CD8-positive, alpha-beta memory T cell (primary cell): ENCODE measurements at places on chromosomes 13 and 19. TPM values are rescaled to one million over a fixed set of nuclear protein-coding genes. Genes with fewer than 3 reads are reported as not detected.
A peak's percentile ranks its signal among the peaks of the same experiment; 100 is the strongest.

TNFSF13B gene
- total RNA-seq: 1.2 TPM

RGL3 gene
- total RNA-seq: not detected

PGLYRP1 gene
- total RNA-seq: not detected

ZNF543 gene
- 9.3 TPM for total RNA-seq

DNA sequence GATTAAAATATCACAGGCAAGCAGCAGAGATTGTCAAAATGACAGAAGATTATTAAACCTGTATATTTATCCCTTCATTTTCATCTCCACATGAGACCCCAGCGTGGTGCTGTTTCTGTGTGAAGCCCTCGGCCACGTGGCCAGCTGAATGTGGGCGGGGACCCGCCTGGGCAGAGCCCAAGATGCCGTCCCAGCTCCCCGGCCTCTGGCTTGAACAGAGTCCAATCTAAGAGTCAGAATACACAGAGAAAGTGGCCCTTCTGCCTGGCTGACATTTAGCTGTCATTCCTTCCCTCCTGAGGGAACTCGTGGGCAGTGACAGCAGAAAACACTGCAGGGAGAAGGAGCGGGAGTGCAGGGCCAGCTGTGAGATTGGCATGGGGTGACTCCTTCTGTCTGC, 34.9 kb upstream of the UQCRFS1 start:
- peaks cover 3% of the 10 kb centered on the region for H3K27me3 ChIP-seq

GRCh38 chr13:46296115-46296822, 84.5 kb downstream of the LRRC63 start:
- no peaks in the 10 kb centered on the region for H3K36me3 ChIP-seq
- H3K4me3 ChIP-seq: peak overlapping the region; percentile 11
- DNase-seq: no peak
- H3K27ac ChIP-seq: peak overlapping the region; percentile 43

DNA sequence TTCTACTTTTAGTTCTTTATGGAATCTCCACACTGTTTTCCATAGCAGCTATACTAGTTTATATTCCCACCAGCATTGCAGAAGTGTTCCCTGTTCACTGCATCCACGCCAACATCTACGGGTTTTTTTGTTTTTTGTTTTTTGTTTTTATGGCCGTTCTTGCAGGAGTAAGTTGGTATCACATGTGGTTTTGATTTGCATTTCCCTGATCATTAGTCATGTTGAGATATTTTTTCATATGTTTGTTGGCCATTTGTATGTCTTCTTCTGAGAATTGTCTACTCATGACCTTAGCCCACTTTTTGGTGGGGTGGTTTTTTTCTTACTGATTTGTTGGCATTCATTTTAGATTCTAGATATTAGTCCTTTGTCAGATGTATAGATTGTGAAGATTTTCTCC, 89.7 kb downstream of the FRY start:
- no peaks in the 10 kb centered on the region for H3K27me3 ChIP-seq
- H3K4me1 ChIP-seq: no peaks in the 10 kb centered on the region
- no peak overlapping the region for H3K4me3 ChIP-seq
- H3K27ac ChIP-seq: no peak overlapping the region
- no peaks in the 10 kb centered on the region for H3K36me3 ChIP-seq
- DNase-seq: no peak

DNA sequence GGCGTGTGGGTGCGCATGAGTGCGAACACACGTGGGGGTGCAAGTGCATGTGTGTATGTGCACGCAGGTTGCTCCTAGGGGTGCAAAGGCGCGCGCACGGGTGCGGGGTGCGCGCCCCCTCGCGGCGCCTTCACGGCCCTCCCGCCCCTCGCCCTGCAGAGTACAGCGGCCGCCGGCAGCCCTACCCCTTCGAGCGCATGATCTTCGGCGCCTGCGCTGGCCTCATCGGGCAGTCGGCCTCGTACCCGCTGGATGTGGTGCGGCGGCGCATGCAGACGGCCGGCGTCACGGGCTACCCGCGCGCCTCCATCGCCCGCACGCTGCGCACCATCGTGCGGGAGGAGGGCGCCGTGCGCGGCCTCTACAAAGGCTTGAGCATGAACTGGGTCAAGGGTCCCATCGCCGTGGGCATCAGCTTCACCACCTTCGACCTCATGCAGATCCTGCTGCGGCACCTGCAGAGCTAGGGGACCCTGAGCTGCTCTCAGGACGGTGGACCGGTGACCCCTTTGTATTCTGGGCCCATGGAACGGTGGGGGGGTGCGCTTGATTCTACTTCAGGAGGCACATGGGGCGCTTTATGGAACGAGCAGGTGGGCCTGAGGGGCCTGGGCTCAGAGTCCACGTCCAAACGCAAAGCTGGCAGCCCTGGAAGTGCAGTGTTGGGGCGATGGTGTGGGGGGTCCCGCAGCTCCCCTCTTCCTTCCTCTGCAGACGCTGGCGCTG, 27.7 kb downstream of the TMEM161A start:
- H3K4me1 ChIP-seq: no peaks in the 10 kb centered on the region
- no peak for DNase-seq
- H3K27ac ChIP-seq: no peak overlapping the region

DNA sequence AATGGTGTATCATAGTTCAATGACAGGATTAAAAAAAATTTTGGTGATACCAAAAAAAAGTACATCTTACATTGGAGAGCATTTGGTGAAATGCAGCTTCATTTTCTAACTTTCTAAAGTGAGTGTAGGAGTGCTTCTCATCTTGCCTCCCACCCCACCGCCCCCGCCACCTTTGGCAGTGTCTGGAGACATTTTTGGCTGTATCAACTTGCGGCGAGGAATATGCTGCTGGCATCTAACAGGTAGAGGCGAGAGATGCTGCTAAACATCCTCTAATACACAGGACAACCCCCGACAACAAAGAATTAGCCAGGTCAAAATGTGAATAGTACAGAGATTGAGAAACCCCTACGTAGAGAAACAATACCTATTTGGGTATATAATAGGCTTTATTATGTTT, 1.7 kb downstream of the DLEU7 start:
- no peak overlapping the region for H3K4me3 ChIP-seq
- no peaks in the 10 kb centered on the region for H3K36me3 ChIP-seq
- no peak overlapping the region for H3K27ac ChIP-seq
- no peak for DNase-seq

- H3K27ac ChIP-seq: no peak overlapping the region
- no peaks in the 10 kb centered on the region for H3K4me1 ChIP-seq
- no peak overlapping the region for H3K4me3 ChIP-seq
- no peak for DNase-seq
Measured at GRCh38 chr13:23776698-23777574, 112.3 kb downstream of the MIPEP start.

DNA sequence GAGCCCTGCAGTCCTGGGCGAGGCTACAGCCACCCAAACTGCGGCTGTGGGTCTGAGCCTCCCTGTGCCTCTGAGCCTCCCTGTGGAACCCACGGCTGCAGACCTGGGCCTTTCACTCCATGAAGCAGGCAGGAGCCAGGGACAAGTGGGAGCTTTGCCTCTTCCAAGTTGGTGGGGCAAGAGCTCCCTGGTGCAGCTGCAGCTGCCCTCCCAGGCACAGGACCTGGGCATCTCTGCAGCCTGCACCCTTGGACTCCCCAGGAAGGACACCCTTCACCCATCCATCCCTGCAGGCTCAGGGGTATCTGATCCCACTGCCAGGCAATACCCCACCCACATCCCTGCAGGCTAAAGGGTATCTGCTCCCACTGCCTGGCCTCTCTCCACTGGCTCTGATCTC, 2.3 kb downstream of the TEX26 start:
- no peak overlapping the region for H3K27ac ChIP-seq
- no peaks in the 10 kb centered on the region for H3K27me3 ChIP-seq
- no peak overlapping the region for H3K4me3 ChIP-seq
- H3K36me3 ChIP-seq: no peaks in the 10 kb centered on the region
- H3K4me1 ChIP-seq: no peaks in the 10 kb centered on the region

GRCh38 chr19:57708641-57709361, at the start of gene ZNF154:
TSS of gene ZNF154 (minus strand) at chr19:57709204. CDS start at chr19:57708971, 233 bp downstream.
- H3K4me1 ChIP-seq: peaks cover 7% of the 10 kb centered on the region
- H3K4me3 ChIP-seq: peak within 1 kb of the TSS; percentile 43
- no peaks in the 10 kb centered on the region for H3K27me3 ChIP-seq
- no peak for DNase-seq
- H3K36me3 ChIP-seq: no peaks in the 10 kb centered on the region
